A549 treated with Mapracorat at 1 μM for 4 hours (cell line): ENCODE measurements at places on chromosomes 13 and 19. TPM values are rescaled to one million over a fixed set of nuclear protein-coding genes. Genes with fewer than 3 reads are reported as not detected.

The LGALS4 gene
- 0.41 to 0.74 TPM (median 0.63 TPM) in 5 replicates for total RNA-seq

The GNA15 gene
- total RNA-seq, result 0.08 TPM in 2 of 5 replicates, not detected in the others

The ARHGAP45 gene
- 1.9 to 4.3 TPM (median 4.1 TPM) in 5 replicates for total RNA-seq

The MTRF1 gene
- 4.0 to 6.8 TPM (median 5.1 TPM) in 5 replicates for total RNA-seq

The ADGRE3 gene
- not detected in 5 replicates for total RNA-seq

The KLK3 gene
- total RNA-seq, result not detected in 5 replicates

The KCNN4 gene
- 41.5 to 61.0 TPM (median 58.5 TPM) in 5 replicates for total RNA-seq
